ENCODE measurements at places on chromosomes 3 and 15. TPM values are rescaled to one million over a fixed set of nuclear protein-coding genes. Genes with fewer than 3 reads are reported as not detected.

KLHL40 gene
- not detected for total RNA-seq

DNA sequence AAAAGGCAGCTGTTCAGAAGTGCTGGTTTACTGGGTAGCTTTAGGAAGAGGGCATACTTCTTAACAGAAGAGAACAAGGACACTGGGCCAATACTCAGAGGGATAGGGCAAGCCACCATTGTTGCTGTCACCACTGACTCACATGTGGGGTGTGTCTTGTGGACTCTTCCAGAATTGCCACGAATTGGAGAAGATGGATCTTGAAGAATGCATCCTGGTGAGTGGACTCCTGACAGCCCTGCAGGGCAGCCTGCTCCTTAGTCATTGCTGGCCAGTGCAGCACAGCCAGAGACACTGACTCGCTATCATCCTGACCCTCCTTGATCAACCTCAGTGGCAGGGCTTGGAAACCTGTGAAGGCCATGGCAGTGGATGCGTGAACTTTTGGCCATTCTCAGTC is 62.3 kb downstream of the UBP1 start:
- no peak for DNase-seq

- DNase-seq, result no peak
Observed at GRCh38 chr3:11481556-11481955, 162.2 kb downstream of the VGLL4 start.

ZNF80 gene
- total RNA-seq, result not detected

LTK gene
- total RNA-seq, result 0.24 TPM

GRCh38 chr3:172373912-172374311 is 74.3 kb downstream of the GHSR start:
- no peak for DNase-seq

TRPM1 gene
- not detected for total RNA-seq

BDH1 gene
- total RNA-seq, result 49.0 TPM

CSPG5 gene
- total RNA-seq, result 6.1 TPM

DNA sequence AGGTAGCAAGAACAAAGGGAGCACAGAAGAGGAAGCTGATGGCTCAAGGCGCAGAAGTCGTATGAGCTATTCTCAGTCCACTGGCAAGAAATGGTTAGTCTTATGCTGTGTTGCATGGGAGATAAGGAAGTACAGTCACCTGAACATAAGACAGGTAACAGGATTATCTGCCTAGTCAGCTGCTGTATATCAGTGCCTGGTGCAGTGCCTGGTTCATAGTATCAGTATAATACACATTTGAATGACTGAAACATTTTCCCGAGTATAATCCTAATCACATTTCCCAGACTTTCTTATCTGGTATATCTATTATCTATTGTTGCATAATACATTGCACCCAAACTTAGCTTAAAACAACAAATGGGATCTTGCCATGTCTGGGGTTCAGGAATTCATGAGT is 302.5 kb downstream of the GABRG3 start:
- no peak for DNase-seq

GRCh38 chr3:33139996-33140395 is 26.2 kb downstream of the CRTAP start:
- DNase-seq, result no peak

CCK gene
- total RNA-seq, result not detected

C2CD4A gene
- 17.6 TPM for total RNA-seq

RAB7A gene
- total RNA-seq, result 522 TPM

CLDN11 gene
- total RNA-seq, result 8.7 TPM

LRTM1 gene
- total RNA-seq, result not detected

DNA sequence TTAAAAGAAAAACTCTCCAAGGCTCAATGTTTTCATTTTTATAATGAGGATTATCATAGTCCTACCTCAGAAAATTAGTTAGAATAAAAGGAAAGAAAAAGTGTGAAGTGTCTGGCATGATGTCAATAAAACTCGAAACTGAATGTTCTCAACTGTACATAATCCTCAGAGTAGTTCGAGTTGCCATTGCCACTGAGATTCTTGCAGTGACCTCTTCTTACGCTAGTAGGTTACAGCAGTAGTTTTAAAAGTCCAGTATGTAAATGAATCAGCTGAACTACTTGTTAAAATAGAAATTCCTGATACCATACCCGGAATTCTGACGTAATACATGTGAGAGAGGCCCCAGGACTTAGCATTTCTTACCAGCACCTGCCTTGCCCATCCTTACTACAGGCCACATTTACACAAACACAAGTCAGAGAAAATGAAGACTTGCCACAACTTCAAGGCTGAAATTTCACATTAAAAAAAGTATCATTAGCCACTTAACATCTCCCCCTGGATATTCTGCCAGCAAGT is 502.6 kb downstream of the FGF12 start:
- DNase-seq, result no peak

DNA sequence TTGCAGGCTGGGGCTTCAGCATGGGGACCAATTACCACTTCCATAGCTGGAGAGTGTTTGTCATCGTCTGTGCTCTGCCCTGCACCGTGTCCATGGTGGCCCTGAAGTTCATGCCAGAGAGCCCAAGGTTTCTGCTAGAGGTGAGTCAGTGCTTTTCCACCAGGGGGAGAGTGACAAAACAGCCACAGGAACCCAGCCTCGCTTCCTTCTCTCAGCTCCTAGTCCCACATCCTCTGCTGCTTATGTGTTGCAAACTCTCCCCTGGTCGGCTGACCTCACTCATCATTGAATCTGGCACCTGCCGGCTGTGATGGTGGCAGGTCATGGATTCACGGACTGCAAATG is 158.3 kb downstream of the SV2B start:
- DNase-seq, result peak; percentile 9

- DNase-seq, result no peak
Observed at GRCh38 chr3:107963581-107963980, 127.2 kb downstream of the CD47 start.

- no peak for DNase-seq
Observed at GRCh38 chr3:154981201-154981600, 98.9 kb upstream of the MME start.

DNA sequence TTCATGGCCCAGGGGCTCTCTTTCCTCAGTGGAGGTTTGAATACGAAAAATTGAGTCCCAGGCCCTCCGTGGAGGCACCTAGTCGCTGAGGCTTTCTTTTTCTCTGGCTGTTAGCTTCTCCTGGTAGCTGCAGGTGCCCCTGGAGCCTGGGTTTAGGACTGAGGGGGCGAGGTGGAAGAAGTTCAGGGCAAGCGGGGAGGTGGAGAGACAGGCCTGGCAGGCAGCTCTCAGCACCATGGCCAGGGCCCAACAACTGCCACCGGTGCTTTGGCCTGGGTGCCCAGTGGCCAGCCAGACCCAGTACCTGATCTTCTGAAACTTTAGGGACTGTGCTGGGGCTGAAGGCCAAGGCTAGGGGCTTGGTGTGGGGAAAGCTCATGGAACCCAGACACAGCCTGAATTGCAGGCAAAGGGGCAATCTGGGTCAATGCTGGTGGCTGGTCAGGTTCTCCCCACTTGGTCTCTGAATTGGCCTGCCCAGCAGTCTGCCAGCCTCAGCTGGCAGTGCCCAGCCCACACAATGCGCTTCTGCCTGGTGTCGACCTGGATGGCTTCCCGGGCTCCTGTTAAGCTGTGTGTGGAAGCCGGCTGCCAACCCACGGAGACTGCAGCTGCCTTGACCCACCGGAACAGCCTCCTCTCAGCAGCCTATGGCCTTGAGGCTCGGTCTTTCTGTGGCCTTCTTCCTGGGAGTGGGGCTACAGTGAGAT is 30.3 kb upstream of the POLG start:
- no peak for DNase-seq

SLC49A4 gene
- 16.1 TPM for total RNA-seq

GRCh38 chr3:67018105-67018788 is 20.1 kb downstream of the KBTBD8 start:
- peak; percentile 8 for DNase-seq

DNA sequence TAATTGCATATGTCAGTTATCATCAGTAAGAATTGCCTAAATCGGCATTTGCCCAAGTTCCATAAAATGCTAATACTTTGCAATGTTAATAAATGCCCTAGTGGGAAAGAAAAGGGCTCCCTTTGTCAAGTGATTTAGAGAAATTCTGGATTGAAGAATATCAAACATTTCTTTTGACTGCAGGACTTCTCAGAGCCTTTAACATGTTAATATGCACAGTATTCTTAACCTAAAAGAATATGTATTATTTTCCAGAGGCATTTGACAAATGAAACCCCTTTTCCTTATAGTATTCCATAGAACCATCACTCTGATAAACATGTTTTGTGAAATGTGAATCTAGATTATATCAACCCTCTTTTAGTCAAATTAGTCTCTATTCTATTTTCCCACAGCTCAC is 452.2 kb upstream of the WNT5A start:
- DNase-seq, result no peak

Data from Calu3 (cell line).